ENCODE measurements at places on chromosomes 1 and 21. TPM values are rescaled to one million over a fixed set of nuclear protein-coding genes. Genes with fewer than 3 reads are reported as not detected.
A peak's percentile ranks its signal among the peaks of the same experiment; 100 is the strongest.

CD46 gene
- 383 TPM for polyA plus RNA-seq

PHC2 gene
- polyA plus RNA-seq: 93.9 TPM

HSD3B2 gene
- 3.0 TPM for polyA plus RNA-seq

ENAH gene
- polyA plus RNA-seq: 108 TPM

OSCP1 gene
- polyA plus RNA-seq: 26.8 TPM

SLAMF1 gene
- polyA plus RNA-seq: not detected

CTSE gene
- polyA plus RNA-seq: 0.58 TPM

PTGS2 gene
- polyA plus RNA-seq: 2.5 TPM

- no peak for DNase-seq
These were observed 458.7 kb downstream of the MATN1 start for GRCh38 chr1:30264672-30265025.

- no peak for DNase-seq
These were observed 4.9 kb downstream of the PBX1 start for GRCh38 chr1:164563721-164564360.

GRCh38 chr21:31558962-31559367 is 100.5 kb upstream of the SOD1 start:
- DNase-seq: peak; percentile 94

DNA sequence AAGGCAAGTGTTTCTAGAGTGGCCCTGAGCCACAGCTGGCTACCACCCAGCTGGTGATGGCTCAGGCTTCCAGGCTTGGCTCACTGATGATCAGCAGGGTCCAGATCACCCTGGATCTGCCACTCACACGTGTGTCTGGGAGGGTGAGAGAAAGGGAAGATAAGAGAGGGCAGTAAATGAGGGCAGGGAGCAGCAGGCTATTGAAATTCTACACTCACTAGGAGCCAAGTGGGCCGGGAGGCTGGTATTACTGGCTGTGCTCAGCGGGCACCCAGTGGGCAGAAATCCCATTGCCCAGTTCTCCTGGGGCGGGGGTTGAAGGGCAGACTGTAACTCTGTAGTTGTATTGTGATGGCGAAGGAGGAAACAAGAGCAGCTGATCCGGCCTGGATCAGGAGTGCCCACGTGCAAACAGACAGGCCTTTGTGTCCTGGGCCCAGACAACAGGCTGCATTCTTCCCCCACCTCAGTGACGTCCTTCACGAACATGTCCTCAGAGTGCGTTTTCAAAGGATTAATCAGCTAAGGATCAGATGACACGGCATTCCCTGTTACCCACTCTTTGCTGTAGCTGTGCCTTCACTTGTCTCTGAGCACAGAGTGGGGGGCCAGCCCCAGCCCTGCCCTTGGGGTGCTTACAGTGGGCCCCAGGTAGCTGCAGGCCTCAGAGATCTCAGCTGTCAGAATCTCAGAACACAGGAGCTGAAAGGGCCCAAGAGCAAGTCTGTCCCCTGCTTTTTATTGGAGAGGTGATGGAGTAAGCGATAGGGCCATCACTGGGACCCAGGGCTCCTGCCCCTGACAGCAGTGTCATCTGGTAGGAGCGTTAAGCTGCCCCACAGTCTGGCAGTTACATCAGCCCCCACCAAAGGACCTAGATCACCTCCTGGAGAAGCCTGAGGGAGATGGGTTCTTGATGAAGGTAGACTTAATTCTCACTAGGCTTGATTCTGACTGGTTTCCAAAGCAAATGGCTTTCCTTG is 60.5 kb downstream of the ATP1A1 start:
- no peak for DNase-seq

- DNase-seq: no peak
These were observed 193.8 kb downstream of the ZC3H11B start for GRCh38 chr1:219419065-219419464.

GRCh38 chr1:6389971-6390370 is 3.6 kb downstream of the ACOT7 start:
- DNase-seq: no peak

DNA sequence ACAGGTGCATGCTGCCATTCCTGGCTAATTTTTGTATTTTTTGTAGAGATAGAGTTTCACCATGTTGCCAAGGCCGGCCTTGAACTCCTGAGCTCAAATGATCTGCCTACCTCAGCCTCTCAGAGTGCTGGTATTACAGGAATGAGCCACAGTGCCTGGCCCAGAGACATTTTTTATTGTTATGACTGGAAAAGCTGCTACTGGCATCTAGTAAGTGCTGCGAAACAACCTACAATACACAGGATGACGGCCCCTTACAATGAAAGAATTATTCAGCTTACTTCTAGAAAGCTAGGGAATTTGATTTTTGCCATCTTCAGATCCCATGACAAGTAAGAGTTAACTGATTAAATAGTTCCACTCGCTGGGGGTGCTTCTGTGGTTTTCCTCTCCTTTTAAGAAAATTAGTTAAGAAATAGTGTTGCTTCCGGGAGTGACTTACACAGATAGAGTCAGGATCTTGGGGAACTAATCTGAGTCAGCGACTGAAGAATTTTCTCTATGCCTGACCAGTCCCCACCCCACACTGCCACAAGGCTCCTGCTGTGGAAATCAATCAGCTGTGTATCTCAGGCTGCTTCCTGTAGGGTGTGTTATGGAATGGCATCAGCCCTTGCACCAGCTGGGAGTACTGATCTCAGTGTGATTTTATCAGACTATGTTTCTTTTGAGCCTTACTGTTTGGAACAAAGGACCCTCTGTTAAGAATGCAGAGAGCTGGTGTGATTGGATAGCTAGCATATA is 93.0 kb upstream of the BMP8A start:
- no peak for DNase-seq

DNA sequence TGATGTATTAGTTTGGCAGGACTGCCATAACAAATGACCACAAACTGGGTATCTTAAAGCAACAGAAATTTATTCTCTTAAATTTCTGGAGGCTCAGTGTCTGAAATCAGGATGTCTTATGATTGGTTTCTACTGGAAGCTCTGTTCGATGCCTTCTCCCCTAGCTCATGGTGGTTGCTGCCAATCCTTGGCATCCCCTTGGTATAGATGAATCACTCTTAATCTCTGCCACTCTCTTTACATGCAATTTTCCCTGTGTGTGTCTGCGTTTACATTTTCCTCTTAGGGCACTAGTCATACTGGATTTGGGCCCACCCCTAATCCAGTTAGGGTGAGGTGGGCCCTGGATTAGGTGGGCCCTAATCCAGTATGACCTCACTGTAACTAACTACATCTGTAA is 54.7 kb upstream of the MPC2 start:
- DNase-seq: no peak

- DNase-seq: no peak
These were observed 5.9 kb downstream of the SLAMF7 start for GRCh38 chr1:160744852-160745520.

DNA sequence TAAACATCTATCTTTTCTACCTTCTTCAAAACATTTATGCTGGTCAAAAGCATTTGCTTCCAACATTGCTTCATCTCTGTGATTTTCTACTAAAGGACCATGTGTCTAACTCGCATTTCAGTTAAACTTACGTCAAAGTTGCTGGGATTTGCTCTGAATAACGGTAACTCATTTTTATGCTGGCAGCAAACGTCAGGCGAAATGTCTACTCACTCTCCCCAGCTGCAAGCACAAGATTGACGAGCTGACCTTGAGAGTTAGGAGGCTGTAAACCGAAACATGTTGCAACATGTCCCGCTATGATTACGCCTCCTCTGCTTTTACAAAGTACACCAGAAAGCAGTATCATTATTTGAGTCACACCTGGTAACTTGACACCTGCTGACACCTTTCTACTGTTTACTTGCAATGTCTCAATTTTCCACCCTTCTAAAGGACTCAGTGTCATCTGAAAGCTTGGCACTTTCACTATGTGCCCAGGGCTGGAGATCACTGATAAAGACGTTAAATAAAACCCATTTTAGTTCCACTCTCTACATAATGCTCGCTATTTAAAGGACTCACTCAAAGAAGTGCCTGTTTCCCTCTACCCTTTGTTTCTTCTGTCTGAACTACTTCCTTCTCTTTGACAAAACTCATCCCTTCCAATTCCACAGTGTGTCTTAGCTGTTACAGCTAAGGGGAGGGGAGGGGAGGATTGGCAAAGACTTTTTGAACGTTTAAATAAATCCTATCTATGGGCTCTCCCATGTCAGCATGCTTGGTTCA is 111.9 kb downstream of the PTPN14 start:
- peak; percentile 40 for DNase-seq

DNA sequence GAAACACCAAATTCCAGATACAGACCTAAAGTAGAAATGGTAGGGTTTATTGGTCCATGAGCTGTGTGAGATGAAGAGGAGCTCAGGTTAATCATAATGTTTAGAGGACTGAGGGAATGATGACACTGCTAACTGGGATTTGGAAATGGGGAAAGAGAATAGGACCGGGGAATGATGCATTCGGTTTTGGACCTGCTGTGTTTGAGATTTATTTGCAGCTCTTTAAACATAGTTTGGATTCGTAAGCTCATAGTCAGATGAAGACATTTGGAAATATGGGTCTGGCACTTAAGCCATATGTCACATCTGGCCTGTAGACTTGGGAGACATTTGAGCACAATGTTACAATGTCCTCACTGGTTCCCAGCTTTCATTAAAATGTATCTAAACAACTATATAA is 127.9 kb upstream of the DUSP10 start:
- DNase-seq: no peak

DNA sequence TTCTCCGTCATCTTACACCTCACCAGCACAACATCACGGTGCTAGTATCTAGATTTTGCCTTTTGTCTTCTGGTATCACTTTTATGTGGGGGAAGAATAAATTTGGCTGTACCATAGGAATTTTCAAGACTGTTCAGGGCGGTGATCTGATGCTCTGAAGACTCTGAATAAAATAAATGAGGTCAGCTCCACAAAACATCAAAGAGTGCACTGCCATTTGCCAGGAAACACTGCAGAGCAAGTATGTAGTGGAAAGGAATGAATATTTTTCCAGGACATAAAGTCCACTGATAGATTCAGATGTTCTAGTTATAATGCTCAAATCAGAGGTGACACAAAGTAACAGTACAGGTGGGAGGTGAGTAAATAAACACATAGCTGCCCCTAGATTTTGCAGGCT is 56.3 kb downstream of the ZP4 start:
- DNase-seq: no peak

DNA sequence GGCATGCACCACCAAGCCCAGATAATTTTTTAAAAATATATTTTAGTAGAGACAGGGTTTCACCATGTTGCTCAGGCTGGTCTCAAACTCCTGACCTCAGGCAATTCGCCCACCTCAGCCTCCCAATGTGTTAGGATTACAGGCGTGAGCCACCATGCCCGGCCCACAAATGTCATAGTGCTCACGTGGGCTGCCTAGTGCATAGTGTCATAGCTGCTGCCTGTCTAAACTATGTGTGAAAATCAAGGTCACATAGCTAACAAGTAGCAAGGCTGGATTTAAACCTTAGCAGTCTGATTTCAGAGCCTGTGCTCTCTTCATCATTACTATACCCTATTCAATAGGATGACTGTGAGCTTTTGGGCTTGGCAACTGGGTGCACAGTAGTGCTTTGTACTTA is 10.3 kb downstream of the C1orf141 start:
- no peak for DNase-seq

- DNase-seq: no peak
These were observed 101.8 kb downstream of the PRDM16 start for GRCh38 chr1:3170561-3171453.

- DNase-seq: no peak
These were observed 477.1 kb upstream of the NEGR1 start for GRCh38 chr1:72759486-72759885.

GRCh38 chr1:52907812-52908153 is 13.8 kb downstream of the ECHDC2 start:
- DNase-seq: no peak

DNA sequence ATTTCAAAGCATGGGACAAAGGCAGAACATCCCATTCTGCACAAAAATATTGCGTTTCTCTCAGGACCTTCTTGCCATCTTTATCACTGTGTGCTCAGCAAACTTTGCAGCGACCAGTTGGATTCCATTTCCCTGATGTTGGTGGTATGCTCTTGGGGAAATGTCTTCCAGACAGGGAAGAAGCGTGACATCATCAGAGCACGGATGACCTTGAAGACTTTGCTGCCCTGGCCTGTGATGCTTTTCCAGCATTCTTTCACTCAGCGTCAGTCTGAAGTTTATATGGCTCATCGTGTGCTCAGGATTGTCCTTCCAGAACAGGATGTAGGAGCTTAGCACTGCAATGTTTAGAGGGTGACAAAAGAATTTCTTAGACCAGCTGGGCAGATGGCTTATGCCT is 131.4 kb upstream of the F3 start:
- DNase-seq: no peak

DNA sequence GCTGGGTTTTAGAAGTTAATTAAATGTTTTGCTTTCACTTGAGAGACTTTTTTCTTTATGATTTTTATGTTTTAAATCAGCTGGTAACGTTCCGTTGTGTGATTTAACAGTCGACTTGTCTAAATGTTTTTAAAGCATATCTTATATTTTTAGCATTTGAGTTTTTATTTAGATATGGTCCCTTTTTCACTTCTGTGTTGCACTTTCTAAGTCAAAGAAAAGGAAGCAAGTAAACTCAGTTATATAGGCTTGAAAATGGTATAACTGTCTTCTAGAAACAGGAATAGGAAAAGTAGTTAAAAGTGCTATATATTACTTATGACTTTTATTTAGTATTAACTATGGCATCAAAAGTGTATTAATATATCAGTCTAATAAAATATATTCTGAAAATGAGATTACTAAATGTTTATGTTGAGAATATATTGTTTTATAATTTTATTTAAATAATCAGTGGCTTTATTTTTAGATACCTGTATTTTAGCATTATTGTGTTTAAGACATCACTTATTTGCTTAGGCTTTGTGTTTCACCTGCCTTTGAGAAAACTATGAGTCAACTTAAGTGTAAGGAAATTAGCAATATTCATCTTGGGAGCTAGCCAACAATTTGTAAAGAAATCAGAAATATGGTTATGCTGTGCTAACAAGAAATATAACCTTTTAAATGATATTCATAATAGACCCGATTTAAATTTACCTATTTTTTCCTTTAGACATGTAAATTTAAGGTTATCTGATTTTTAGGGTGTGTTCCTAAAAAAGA is 60.5 kb downstream of the RABGAP1L start:
- no peak for DNase-seq

Measured in left renal cortex interstitium (tissue), 4 donors.